ENCODE measurements at places on chromosomes 12 and 14.

GRCh38 chr14:88950069-88950468 lies 125.6 kb downstream of the TTC8 start:
- no peak for DNase-seq

DNA sequence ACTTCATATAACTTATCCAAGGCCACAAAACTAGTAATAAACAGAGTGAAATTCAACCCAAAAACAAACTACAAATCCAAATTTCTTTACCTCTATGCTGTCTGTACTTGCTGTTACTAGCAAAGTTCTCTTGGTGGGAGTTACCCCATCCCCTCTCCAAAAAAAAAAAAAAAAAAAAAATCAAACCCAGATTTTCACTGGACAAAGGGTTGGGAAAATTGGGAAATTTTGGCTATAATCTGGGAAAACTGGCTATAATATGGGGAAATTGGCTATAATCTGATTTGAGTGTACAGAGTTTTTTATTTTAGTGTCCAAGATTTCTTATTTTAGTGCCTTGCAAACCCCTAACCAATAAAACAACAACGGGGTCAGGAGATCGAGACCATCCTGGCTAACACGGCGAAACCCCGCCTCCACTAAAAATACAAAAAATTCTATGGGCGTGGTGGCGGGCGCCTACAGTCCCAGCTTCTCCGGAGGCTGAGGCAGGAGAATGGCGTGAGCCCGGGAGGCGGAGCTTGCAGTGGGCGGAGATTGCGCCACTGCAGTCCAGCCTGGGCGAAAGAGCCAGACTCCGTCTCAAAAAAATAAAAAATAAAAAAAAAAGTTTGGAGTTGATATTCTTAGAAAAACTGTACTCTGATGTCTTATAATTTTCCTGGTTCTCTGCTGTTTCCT lies 148.4 kb downstream of the CHST11 start:
- DNase-seq = no peak

GRCh38 chr12:56687223-56688128 lies 608 bp downstream of the PTGES3 start:
- DNase-seq = peak; percentile 73

DNA sequence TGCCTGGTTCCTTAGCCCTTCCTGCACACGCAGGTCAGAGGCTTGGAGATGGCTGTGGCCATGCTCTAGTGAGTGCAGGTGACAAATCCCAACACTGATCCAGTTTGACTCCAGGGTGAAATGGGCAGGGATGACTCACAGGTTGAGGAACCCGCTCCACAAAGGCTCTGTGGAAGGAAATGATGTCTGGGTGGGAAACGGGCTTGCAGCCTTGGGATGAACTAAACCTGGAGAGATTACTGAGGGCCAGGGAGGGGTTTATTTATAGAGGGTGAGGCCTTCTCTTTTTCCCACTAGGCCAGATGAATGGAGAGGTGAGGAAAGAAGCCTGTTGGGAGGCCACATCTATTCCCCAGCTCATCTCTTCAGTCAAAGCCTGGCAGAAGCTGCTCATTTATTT lies 29.3 kb upstream of the EMP1 start:
- DNase-seq = no peak

DNA sequence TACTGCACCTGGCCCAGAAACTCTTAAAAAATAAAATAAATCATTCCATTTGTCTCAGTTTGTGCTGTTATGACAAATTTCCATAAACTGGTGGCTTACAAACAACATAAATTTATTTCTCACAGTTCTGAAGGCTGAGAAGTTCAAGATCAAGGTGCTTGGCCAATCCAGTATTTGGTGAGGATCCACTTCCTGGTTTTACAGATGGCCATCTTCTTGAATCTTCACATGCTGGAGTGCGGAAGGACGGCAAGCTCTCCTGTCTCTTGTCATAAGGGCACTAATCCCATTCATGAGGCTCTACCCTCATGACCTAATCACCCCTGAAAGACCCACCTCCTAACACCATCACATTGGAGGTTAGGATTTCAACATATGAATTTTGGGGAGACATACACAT lies 29.9 kb upstream of the MYBPC1 start:
- no peak for DNase-seq

- no peak for DNase-seq
Measured at GRCh38 chr12:573232-573631, 90.0 kb downstream of the NINJ2 start.

- DNase-seq = no peak
Measured at GRCh38 chr12:45312012-45312411, 96.1 kb downstream of the ANO6 start.

GRCh38 chr14:85853996-85854526 lies 324.1 kb downstream of the FLRT2 start:
- no peak for DNase-seq

GRCh38 chr12:56158926-56159461 lies 835 bp downstream of the MYL6 start:
- peak; percentile 66 for DNase-seq
